ENCODE measurements at places on chromosomes 1 and 21.

GRCh38 chr1:42317308-42317707 lies 17.7 kb downstream of the FOXJ3 start:
- no peak for DNase-seq

DNA sequence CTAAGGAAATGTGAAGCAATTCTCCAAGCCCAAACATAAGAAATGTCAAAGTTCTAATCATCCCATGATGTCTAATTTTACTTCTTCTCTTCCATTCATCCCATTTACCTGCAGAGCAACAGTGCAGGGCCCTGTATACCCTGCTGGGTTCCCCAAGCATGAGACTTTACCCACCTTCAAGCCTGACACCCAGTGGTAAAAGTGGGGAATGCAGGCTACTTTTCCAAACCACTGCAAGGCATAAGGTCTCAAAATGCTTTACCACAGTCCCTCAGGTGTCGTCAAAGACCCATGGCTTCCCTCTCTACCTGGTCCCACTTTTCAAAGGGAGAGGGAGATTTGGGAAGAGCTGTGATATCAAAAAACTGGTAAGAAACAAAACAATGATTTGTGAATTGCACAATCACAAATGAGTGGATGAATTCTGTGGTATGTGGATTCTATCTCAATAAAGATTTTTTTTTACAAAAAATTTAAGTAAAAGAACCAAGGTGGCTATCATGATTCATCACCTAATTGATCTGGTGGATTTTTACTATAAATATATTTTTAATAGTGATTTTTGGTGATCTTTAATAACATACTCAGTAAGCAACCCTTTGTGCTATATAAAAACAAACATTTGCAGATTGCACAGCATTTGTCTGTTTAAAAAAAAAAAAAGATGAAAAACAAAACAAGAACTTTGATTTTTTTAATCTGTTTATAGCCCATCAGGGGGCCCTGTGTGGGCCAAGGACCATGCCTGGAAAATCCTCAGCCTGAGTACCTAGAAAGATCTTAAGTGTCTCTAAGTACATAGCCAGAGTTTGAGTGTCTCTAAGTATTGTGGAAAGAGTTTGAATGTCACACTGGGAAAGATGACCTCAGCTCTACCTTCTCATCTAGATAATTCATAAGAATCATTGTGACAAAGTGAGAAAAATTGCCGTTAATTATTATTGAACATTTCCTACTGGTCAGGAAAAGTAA lies 73.1 kb upstream of the GJB5 start:
- peak; percentile 64 for DNase-seq

DNA sequence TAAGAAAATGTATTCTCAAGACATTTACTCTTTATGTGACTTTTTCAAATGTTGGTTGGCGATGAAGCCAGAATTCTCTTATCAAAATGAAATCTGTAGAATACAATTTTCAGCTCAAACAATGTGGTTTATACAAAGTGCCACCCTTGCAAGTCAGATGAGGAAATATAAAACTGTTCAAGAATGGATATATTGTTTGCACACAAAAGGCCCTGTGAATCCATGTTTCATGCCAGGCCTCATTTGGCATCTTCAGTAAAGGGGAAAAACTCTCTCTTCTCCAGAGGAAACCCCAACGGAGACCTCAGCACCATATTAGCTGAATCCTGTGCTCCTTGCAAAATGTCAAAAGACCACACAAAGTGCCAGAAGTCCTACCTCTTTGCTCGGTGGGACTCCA lies 310.4 kb downstream of the RRAGC start:
- DNase-seq = no peak

- no peak for DNase-seq
Measured at GRCh38 chr1:111716333-111716732, 22.9 kb downstream of the INKA2 start.

DNA sequence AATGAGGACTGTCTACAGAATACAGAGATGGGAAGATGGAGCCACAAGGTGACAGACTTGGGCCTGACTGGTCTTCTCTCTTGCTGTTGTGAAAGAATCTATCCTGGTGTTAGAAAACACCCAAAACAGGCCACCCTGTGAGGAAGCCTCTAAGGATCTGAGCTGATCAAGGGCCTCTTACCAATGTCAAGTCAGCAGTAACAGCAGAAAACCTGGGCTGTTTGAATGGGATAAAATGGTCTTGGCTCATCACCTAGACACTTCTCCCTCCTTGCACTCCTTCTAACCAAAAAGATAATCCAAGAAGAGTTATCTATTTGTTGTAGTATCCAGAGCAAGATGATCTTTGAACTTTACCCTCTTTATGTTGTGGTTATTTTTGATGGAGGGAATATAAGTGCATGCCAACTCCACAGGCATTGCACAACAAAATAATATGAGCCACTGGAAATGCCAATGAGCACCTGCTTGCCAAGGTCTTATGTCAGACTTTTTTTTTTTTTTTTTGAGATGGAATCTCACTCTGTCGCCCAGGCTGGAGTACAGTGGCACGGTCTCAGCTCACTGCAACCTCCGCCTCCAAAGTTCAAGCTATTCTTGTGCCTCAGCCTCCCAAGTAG lies 32.8 kb upstream of the ZNF281 start:
- no peak for DNase-seq

GRCh38 chr1:231966983-231967382 lies 340.4 kb downstream of the DISC1 start:
- no peak for DNase-seq

DNA sequence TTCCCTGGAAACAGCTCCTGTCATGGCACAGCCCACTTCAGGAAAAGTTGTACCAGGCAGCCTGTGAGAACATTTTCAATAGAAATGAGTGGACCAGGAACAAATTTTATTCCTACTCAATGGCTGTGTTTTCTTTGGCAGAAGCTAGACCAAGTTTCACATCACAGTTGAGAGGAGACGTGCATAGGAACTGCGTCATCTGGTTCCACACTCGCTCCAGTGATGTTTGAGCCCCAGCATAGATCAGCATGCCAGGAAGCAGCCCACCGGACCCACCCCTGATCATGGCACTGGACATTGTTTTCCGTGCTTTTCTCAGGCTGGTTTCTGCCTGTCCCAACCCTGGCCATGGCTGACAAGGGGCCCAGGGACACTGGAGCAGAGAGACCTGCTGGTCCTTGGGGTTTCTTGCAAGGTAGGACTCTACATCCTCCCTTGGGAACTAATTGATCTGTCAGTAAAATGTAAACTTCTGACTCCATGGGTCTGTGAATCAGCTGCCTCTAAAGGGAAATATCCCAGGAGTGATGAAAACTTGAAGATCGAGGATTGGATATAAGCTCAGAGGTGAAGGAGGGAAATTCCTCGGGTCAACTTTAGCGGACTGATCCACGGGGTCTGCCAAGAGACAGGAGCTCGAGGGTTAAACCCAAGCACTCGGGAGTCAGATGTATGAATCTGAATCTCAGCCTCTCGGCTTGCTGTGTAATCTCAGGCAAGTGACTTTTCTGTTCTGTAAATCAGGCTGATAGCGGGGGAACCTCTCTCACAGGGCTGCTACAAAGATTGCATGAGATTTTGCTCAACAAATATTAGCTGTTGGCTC lies 35.7 kb downstream of the NEK2 start:
- no peak for DNase-seq

DNA sequence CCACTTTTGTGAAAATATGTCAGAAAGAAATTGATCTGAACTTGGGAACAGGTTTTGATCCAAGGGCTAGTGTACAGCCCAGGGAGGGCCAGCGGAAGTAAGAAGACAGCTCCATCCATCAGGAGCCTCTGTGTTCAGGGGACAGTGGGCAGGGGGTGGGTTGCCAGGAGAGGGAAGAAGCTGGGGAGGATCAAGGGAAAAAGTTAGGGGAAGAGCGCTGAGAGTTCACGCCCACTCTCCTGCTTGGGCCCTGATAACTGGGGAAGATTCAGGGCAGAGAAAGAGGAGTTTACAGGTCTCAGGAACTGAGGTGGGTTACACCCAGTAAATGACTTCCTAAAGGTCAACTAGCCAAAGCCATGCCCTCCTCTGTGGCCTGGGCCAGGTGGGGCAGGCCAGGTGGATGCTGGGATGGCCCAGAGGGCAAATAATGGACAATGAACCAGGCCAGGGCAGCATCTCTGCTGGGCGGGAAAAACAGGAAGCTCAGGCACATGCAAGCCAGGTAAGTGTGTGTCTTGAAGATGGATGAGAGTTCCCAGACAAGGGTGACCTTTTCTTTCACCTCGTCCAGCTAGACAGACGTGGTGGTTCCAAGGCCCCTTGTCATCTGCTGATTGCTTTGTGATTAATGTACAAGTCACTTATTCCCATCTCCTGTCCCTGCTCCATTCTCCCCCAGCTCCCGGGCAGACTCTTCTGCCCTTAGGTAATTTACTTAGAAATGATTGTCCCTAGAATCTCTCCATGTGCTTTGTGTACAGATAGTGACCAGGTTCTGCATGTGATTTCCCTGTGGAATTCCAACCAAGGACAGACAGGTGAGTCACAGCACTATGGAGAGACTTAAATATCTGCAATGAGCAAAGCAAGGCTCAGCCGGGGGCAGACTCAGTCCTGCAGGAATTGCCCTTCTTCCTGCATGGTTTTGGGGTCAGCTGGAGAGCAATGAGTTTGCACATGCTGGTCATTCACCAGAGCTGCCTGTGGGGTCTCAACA lies 57.0 kb downstream of the MDM4 start:
- no peak for DNase-seq

DNA sequence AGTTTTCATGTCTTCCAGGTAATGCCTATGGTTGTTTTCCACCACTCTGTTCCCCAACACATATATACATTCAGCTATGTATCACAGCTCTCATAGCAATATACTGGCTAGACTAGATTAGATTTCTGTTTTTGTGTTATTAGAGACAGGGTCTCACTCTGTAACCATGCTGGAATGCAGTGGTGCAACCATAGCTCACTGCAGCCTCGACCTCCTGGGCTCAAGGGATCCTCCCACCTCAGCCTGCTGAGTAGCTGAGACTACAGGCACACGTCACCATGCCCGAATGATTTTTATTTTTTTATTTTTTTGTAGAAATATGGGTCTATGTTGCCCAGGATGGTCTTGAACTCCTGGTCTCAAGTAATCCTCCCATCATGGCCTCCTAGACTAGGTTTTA lies 37.7 kb downstream of the SYNJ1 start:
- no peak for DNase-seq

DNA sequence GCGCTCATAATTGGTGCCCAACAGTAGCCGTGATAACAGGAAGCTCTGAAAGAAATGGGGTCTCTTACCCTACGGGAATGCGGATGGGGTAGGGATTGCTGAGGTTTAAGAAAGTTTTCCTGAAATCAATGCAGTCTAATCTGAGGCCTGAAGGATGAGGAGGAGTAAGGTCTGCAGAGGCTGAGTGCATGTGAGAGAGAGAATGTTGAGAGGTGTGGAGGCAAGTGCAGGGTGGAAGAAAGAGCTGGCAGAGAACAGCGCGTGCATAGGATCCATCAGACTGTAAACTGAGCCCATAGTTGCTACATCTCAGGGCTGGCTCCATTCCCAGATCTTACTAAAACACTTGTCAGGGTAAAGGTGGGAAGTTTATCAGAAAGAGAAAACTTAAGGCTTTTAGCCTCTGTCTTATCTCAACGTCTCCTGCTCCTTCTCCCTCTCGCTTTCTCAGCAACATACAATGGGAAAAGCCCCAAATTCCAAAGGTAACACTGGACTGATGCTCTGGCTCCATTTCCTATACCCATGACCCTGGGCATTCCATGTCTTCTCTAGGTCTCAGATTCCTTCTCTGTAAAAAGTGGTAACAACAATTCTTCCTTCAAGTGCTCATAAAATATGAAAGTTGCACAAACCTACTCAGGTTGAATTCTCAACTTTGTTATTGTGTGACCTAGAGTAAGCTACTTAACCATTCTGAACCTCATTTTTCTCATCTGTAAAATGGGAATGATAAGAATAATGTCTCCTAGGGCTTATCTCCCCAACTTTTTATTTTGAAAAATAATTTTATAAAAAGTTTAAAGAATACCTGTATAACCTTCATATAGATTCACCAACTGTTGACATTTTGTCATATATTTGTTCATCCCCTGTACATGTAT lies 75.2 kb downstream of the SH3GLB1 start:
- no peak for DNase-seq

GRCh38 chr21:41961753-41962152 lies 7.9 kb upstream of the C2CD2 start:
- DNase-seq = no peak

- peak; percentile 27 for DNase-seq
Measured at GRCh38 chr1:173454966-173455524, 22.1 kb upstream of the PRDX6 start.

GRCh38 chr21:31111093-31111492 lies 72.8 kb upstream of the KRTAP19-8 start:
- DNase-seq = no peak

GRCh38 chr1:151790940-151791651 lies 796 bp upstream of the TDRKH start:
- peak; percentile 15 for DNase-seq

GRCh38 chr1:157519451-157519850 lies 32.9 kb downstream of the FCRL5 start:
- no peak for DNase-seq

GRCh38 chr21:29730281-29730680 lies 209.5 kb downstream of the GRIK1 start:
- DNase-seq = no peak

- no peak for DNase-seq
Measured at GRCh38 chr1:29481031-29481430, 244.7 kb downstream of the PTPRU start.

- peak; percentile 23 for DNase-seq
Measured at GRCh38 chr1:229410692-229411433, 23.0 kb downstream of the ACTA1 start.

GRCh38 chr1:108077991-108078390 lies 113.0 kb upstream of the VAV3 start:
- peak; percentile 7 for DNase-seq

DNA sequence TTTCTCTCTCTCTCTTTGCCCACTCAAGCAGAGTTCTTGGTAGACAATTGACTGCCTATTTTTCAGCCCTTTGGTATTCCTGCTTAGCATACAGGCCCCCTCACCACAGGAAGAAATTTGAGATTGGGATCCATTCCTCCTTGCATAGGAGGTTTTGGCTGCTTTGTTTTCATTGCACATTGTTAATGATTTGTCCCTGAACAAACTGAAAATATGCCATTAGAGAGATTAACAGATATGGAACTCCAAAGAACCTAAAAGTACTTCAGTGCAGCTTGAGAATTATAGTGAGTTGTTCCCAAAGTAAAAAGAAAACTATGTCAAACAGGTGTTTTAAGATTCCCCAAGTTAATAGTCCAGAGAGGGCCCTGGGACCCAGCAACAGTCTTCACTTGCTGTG lies 200.0 kb downstream of the TTLL7 start:
- DNase-seq = no peak
